ENCODE measurements at places on chromosomes 7 and 10.

- DNase-seq: no peak
Observed at GRCh38 chr10:11757454-11757820, 15.3 kb downstream of the ECHDC3 start.

DNA sequence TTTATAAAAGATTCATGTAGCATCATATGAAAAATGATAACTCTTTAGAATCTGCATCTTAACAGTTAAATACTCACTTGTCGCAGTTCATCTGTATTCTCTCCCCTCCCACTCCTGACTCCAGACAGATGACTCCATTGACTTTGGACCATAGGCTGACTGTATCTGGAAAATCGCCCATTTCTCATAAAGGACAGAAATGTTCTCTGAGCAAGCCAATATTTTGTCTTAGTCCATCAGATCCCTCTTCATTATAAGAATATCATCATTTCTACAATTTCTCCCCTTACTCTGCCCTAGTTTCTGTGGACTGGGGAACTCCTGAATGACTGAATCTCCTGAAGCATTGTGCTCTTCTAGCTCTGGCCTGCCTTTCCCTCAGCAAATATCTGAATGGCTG lies 125.4 kb downstream of the SEMA3D start:
- DNase-seq: no peak

GRCh38 chr7:111264981-111265380 lies 174.1 kb downstream of the LRRN3 start:
- DNase-seq: no peak

GRCh38 chr10:6781133-6781770 lies 201.2 kb upstream of the PRKCQ start:
- DNase-seq: no peak

DNA sequence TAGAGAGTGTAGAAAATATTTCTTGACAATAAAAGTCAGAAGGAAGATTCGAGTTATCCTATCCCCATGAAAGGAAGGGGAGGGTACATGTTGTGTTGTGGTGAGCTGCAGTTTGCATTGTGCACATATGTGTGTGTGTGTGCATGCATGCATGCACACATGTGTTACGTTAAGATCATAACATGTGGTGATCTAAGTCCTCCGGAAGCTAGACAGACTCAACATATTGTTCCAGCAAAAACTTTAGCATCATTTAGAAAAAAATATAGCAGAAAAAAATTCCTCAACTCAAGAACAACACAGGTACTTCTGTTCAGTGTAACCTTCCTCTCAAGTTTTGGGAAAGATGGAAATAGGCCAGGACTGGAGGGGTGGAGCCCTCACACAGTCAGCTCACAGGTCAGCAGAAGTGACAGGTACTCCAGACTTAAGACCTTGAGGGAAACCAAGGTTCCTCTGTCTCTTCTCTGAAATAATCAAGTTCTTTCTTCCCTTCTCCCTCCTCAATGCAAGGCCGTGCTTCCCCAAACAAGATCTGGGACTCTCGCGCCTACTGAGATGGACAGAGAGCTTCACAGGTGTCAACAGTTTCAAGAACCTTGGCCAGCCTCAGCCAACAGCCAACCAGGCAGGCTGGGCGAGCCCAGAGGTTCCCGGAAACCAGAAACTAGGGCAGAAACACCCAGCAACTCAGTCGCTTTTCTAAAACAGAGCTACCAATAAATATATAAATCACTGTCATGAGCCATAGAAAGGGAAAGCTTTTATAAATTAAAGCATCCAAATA lies 205.2 kb downstream of the FAM107B start:
- no peak for DNase-seq

DNA sequence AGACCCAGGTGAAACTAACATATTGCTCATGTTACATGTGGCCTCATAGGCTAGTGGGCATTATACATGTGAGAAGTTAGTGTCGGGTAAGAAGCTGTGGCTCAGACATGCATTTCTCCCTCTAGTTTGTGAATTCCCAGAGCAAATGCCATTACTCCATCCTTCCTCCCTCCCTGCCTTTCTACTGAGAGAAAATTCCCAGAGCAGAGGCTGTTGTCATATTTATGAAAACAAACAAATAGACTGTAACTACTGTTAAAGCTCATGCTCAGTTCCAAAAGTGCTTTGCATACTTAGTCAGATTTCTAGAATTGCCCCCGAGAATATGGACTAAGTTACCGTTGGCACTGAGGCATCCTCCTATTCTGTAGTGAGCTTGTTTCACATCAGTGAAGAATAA lies 29.0 kb downstream of the ZNRF2 start:
- DNase-seq: no peak

- DNase-seq: no peak
Observed at GRCh38 chr7:136585954-136586670, 282.3 kb upstream of the CHRM2 start.

DNA sequence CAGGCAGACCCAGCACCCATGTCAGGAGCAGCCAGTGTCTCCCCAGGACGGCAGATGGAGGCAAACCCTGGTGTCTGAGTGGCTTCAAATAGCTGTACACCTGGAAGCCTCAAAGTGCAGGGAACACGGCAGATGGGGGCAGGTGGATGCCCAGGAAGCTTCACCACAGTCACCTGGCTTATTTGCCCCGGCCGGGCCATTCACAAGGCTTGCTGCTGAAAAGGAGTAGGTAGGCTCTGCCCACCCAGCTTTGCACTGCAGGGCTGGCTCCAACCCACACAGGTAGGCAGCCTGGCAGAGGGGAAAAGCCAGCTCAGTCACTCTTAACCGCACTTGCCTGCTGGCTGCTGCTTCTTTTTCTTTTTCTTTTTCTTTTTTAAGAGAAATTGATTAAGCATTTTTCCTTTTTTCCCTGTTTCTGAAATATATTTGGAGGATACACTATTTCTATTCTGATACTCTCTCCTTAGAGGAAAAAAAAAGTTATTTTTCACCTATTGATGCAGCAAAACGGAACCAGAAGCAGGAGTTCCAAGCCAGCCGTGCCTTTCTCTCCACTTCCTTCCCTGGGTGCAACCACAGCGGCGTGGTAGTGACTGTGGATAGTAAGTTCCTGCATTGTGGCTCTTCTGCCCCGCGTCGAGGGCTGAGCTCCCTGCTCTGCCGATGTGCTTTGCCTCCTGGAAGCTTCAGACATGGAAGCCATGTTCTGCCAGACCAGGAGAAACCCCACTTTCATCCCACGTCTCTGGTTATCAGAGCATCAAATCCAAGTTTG lies 118.3 kb downstream of the KLF6 start:
- no peak for DNase-seq

DNA sequence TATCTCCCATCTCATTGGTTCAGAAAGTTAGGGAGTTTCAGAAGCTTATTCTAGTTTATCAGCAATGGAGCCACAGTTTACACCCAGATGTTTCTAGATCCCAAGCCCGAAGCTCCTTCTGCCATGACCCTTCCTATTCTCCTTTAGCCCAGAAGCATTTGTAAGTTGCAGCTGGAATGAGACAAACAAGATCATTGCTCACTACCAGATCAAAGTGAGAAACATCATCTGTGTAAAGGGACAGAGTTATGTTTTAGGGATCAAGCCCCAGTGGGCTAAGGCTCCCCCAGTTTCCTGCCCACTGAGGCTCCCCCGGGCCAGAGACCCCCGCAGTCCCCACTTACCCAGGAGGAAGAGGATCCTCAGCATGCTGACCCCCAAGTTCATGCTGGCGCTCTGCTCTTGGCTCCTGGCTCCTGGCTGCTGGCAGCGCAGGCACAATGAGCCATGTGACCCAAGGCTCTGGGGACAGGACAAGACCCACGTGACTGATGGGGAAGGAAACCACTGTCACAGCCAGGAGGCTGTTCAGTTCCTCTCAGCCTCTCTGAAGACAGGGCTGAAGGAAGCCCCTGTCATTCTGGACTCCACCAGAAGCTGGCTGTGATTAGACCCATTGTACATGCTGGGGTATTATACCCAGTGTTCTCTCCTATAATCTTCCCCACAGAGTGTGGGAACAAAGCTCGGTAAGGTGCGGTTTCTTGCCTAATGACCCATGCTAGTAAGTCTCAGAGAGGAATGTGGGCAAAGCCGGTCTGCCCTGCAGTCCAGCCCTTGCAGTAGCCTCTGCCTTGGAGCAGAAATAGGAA lies at the start of gene TMEM273:
Gene TMEM273, minus strand, starts transcription at position 442 of the 812 bp plus-strand sequence. Its CDS starts 55 bp downstream, at position 387.
- DNase-seq: no peak

DNA sequence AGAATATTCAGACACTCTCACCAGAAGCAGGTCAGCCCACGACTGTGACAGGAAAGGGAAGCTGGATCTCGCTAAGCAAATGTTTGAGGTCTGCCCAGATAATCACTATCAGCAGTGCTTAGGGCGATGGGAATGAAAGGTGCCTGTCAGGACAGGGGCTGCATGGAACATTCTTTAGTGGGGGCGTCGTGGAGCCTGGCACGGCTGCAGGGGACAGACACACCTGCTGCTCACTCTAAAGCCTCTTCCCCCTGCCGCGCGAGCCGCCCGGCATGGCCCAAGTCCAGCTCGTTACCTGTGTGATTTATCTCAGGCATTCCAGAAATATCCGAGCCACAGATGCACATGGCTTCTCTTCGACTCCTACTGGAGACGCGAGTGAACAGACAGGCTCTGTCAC lies 235.5 kb downstream of the GLRX3 start:
- DNase-seq: no peak
